Liver (tissue), 10 donors: ENCODE measurements at places on chromosomes 5 and 9. TPM values are rescaled to one million over a fixed set of nuclear protein-coding genes. Genes with fewer than 3 reads are reported as not detected.

GRCh38 chr9:5622016-5622415 is 6.9 kb upstream of the RIC1 start:
- no peak for DNase-seq

DNA sequence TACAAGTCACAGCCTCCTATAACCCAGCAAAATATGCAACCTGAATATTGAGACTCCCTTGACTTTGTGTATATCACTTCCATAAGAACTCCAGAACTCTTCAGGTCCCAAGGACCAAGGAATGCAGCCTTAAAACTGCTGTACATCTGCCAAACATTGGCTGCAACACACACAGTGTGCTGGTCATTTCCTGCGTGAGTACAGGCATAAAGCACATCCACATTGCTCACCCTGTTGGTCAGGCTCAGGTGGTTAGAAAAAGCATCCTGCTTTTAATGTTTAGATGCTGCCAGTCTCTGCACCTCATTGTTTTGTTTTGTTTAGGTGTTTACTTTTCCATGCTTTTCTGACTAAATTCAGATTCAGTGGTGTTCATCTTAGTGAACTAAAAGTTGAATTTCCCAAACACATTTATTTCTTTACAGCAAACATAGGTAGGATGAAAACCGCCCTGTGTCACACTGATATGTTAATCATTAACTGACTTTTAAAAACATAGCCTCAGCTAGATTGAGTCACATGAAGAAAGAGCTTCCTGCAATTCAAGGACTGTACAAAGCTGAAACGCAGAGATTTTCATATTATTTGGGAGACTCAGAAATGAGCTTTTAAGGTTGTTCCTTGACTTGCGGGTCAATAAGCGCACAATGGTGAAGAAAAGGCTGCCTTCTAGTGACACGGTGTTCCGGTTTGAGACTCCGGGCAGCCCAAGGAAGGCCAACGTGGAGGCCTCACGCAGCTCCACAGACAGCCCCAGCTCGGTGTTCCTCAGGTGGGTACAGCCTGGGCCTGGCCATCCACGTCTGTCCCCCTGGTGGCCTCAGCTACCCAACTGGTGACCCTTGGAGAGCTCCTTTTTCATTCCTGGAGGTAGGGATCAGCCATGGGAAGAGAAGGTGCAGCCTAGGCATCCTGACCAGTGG is 52.2 kb upstream of the GRAMD2B start:
- no peak for DNase-seq

DNA sequence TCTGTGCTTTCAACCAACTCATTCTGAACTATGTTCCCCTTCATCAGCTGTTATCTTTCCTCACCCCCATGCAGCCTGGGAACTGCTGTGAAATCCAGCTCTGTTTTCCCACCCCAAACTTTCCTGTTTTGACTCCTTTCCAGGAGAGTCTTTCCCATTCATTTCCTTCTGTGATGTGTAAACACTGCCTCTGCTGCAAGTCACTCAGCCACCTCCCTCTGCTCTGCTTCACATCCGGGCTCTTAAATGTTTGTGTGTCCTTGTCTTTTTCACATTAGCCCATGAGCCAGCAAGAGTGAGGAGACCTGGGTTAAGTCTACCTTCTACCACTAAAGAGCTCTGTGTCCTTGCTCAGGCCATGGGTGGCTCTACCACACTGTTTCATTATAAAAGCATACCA is 137.5 kb downstream of the ICE1 start:
- DNase-seq, result no peak

DNA sequence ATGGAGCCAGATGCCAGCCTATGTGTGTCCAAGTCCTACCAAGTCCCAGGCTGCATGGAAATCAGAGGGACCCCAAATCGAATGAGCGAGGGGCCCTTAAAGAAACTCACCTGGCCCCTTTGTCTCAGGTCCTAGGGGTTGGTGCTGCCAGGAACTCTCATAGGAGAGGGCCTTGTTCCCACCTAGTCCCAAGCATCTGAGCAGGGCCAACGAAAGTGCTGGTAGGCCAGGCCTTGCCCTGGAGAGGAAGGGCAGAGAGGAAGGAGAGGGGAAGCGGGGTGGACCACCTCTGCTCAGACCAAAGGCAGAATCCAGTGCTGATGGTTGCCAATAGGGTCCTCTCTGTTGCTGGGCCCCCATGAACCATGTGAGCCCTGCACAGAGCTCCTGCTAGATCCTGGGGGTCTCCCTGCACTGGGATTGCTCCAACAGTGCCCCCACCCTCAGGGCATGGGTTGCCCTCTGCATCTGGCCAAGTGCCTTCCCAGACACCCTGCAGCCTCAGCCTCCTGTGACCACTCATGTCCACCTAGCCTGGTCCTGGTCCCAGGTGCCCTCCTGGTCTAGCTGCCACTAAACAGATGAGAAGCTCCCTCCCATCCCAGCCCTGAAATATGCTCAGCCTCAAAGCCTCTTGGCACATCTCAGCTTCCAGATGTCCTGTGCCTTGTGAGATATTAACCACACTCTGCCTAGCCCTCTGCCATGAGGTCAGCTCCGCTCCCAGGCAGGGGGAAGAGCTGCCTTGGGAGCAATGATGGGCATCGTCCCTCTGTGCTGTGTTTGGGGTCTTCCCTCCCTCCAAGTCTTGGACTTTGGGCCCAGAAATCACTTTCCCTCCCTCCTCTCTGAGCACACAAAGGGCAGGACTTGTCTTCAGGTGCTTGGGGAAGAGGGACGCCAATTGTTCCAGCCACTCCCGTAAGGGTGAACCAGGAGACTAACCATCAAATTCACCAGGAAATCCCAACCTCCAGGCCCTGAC is 109.6 kb downstream of the ADAMTS2 start:
- DNase-seq, result no peak

- no peak for DNase-seq
Measured at GRCh38 chr5:27854243-27854852, 816.0 kb upstream of the CDH9 start.

DNA sequence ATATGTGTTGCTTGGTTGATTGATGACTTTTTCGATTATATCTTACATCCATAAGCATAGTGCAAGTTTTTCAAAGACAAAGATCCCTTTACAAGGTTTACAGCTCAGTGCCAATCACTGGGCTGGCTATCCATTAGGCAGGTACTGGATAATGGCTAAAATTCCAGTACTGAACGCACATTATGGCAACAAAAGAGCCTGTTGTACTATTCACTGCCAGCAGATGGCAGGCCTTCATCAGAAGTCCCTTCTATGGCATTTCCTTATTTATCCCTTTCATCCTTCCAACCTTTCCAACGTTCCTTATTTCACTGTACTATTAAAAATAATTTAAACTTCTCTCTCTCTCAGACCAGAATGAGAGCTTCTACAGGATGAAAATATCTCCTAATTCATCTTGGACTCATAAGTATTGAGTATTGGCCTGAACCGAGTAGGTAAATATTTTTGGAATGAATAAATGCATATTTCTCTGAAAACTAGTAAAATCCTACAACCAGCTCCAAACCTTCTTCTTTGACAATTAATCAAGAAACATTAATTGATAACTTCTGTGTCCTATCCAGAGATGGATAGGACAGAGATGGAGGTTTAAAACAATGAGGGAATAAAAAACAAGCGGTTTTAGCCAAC is 6.7 kb upstream of the WNT8A start:
- peak; percentile 53 for DNase-seq

DNA sequence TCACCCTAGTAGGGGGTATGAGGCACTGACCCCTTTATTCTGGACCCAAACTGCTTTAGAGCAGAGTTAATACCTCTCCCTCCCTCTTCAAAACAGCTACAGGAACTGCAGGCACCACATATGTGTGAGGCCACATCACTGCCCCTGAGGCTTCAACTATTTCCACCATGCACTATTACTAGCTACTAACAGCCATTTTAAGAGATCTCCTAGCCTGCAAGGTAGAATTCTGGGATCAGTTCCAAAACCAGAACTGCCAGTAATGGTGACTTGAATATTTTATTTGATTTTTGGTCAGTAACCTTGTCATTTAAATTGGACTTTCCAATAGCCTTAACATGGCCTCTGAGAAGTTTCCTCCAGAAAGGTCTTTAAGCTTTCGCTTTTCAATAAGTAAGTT is 55.3 kb upstream of the FSD1L start:
- no peak for DNase-seq

GRCh38 chr5:125564317-125564975 is 818.0 kb upstream of the ZNF608 start:
- no peak for DNase-seq

DNA sequence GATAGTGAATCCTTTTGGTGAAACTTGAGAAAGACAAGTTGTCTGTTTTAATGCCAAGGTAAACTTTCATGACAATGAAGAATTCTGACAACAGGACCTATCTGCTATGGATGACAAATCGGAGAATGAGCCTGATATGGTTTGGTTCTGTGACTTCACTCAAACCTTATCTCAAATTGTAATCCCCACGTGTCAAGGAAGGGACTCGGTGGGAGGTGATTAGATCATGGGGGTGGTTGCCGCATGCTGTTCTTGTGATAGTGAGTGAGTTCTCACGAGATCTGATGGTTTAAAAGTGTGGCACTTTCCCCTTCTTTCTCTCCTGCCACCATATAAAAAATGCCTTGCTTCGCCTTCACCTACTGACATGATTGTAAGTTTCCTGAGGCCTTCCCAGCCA is 1964.1 kb upstream of the CDH9 start:
- no peak for DNase-seq

GRCh38 chr9:113349445-113350094 is at the start of gene BSPRY:
Gene BSPRY (plus strand): TSS chr9:113349541. CDS start chr9:113349580, 39 bp downstream.
- peak; percentile 46 for DNase-seq

GRCh38 chr5:61817472-61818326 is 485.6 kb downstream of the ZSWIM6 start:
- DNase-seq, result no peak

GRCh38 chr5:90311401-90311800 is 98.2 kb downstream of the CETN3 start:
- DNase-seq, result no peak

GRCh38 chr9:128727640-128728248 is 3.8 kb upstream of the ZDHHC12 start:
- no peak for DNase-seq

DNA sequence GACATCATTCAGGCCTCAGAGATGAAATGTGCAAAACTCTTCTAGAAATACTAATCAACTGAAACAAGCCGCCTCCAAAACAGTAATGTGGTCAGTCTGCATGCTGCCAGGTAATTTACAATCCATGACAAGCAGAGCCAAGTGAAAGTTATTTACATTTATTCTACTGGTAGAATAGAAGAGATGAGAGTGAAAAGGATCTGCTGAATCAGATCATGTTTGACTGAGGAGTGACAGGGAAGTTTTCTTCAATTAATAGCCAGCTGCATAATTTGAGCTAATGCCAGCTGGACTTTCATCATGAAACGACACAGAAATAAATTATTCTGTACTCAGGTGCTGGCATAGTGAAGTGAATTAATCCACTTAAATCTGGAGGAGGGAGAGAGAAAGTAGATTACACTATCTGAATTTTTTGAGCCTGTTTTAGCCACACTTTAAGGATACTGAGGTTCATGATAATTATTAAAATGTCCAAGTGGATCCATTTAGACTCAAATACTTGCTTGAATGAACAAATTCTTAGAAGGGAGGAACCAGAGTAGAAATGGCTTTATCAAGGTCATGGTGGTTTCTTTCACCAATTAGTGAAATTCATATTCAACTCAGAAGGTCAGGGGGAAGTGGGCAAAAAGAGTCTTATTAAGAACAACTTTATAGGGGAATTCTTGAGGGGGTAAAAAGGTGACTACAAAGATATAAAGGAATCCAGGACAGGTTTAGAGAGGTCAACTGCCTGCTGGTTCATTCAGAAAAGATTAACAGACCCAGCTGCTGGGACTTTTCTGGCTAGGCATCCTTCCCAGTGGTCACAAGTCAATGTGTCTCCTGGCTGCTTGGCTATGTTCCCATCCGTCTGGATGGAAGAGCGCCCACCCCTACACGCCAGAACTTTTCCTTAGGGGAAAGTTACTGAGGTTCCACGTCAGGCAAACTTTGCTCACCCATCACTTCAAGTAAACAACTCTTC is 350.4 kb downstream of the PDE4D start:
- DNase-seq, result peak; percentile 35

- no peak for DNase-seq
Measured at GRCh38 chr9:137694236-137694959, 75.6 kb downstream of the EHMT1 start.

- DNase-seq, result no peak
Measured at GRCh38 chr5:131081913-131082488, 83.1 kb downstream of the HINT1 start.

DNA sequence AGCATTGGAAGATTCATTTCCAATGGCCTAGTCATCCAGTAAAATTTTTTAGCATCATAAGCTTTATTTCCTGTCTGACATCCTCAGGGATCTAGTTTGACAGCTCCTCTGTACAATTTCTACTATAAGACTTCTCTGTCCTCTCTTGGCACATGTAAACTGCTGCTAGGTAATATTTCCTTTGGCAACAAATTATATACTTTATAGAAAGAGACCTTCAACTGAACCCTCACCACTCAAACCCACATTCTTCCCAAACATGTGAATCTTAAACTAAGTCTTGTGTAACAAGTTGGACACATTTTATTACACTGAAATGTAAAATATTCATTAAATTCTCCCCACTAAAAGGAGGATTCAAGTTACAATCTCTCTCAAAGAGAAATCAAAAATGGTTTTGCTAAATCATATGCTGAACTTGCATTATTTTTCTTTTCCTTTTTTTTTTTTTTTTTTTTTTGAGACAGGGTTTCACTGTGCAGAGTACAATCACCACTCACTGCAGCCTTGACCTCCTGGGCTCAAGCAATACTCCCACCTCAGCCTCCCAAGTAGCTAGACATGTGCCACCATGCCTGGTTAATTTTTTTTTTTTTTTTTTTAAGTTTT is 36.9 kb downstream of the SCAI start:
- no peak for DNase-seq

DNA sequence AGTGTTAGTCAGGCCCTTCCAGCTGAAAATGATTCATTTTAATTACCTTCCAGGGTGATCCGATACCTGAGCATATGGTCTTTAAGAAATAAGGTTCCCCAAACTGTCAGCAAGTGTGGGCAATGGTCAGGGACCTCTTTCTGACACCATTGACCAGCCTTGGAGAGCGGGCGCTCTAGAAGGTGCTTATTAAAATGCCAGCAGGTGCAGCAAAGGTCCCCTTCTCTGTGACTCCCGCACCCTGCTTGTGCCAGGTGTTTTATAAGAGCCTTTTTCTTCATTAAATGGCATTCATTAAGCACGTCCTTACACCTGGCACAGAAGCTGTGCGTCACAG is 85.3 kb downstream of the MVB12B start:
- no peak for DNase-seq

GRCh38 chr5:93417490-93417889 is 163.5 kb downstream of the NR2F1-AS1 start:
- DNase-seq, result no peak

GRCh38 chr9:37788332-37788731 is 3.5 kb upstream of the EXOSC3 start:
- no peak for DNase-seq

Gene FOXD4L4
- total RNA-seq, result 0.50 TPM

Gene PCDHGA2
- 0.42 TPM for total RNA-seq

Gene CBY3
- total RNA-seq, result not detected

Gene MED27
- total RNA-seq, result 5.1 TPM

Gene C9orf153
- total RNA-seq, result 0.42 TPM

Gene RAI14
- 12.5 TPM for total RNA-seq

Gene GFI1B
- total RNA-seq, result 53.6 TPM

Gene PCDHA7
- 0.05 TPM for total RNA-seq
